Neural progenitor cell (in vitro differentiated cells): ENCODE measurements at places on chromosomes 11 and 22. TPM values are rescaled to one million over a fixed set of nuclear protein-coding genes. Genes with fewer than 3 reads are reported as not detected.

Gene EHF
- total RNA-seq = 0.12 TPM in 1 of 2 replicates, not detected in the other

Gene C11orf91
- not detected in 2 replicates for total RNA-seq

Gene SMIM35
- not detected in 2 replicates for total RNA-seq

Gene KIF18A
- total RNA-seq = 59.8 and 84.5 TPM in 2 replicates

Gene PARVG
- 0.15 TPM in 1 of 2 replicates, not detected in the other for total RNA-seq

Gene P4HA3
- not detected in 2 replicates for total RNA-seq

Gene MRPL16
- total RNA-seq = 42.3 and 49.8 TPM in 2 replicates

Gene NAP1L4
- 108 and 191 TPM in 2 replicates for total RNA-seq

Gene SC5D
- 43.3 and 80.7 TPM in 2 replicates for total RNA-seq

Gene NRIP3
- total RNA-seq = 38.1 and 42.7 TPM in 2 replicates

DNA sequence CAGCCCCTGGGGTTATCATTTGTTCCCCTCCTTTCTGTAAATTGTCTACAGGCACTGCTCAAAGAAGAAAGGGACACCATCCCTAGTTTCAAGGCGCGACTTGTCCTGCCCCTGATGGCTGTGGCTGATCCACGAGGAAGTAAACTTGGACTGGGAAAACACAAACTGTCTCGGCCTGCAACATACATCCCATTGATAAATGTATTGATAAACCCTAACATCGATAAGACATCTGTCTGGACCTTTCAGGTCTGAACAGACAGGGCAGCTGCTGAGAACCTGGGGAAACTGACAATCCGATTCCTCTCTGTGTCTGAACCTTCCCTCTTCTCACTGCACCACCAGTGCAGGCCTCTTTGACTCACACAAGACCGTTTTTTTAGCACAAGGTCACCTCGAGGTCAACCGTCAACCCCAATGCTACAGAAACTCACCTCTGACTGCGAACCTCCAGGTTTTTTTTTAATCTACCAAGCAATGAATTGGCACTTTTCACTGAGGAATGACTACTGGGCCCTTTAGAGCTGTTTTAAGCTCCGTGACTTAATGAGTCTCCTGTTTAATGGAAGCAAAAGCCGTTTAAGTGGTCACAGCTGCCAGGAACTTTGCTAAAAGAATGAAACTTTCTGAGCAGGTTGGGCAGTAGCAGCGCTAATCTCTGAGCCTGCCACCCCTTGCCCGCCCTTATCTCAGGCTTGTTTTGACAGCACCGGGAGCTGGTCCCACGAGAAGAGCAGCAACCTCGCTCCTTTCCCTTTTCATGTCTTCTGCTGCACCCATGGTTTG is 203.8 kb upstream of the TMEM45B start:
- peak; percentile 47 for DNase-seq

GRCh38 chr22:27896245-27896644 is 22.8 kb downstream of the PITPNB start:
- DNase-seq = no peak

- DNase-seq = no peak
Measured at GRCh38 chr22:17838180-17838865, 64.1 kb upstream of the BID start.

GRCh38 chr22:45688600-45689080 is 17.0 kb downstream of the ATXN10 start:
- no peak for DNase-seq

DNA sequence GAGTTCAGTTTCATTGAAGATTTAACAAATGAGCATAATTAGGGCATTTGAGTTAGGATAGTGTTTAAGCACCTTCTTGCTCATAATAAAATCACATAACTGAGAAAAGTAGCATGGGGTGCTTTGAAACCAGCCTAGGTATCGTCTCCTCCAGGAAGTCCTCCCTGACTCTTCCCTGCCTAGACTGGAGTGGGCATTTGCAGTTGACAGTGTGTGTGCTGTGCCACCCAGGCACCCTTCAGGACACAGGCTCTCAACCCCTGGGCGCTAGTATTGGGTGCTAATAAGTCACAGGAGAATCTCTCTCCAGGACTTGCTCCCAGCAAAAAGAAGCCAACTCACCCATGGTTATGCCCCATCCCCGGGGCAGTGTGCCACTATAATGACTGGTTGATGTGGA is 584.1 kb downstream of the INSC start:
- DNase-seq = no peak

GRCh38 chr11:130651066-130651855 is 202.8 kb downstream of the ADAMTS15 start:
- DNase-seq = peak; percentile 43

GRCh38 chr22:32564170-32565001 is 89.8 kb downstream of the FBXO7 start:
- DNase-seq = no peak

- DNase-seq = no peak
Measured at GRCh38 chr11:130882138-130882551, 34.1 kb downstream of the SNX19 start.

DNA sequence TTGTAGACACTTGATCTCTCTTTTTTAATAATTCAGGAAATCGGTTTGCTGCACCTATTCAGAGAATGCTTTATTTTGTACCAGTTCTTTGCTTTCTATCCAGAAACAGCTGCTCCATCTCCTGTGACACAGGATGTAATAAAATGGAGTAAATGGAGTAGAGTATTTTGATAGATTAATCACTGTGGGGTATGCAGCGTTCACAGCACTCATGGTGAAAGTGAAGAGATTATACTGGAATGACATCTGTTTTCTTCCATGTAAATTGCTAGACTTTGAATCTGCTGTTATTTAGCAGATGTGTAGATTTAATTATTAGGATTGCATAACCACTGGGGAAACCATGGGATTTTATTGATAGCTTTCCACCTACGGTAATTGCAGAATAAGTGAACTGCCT is 227.3 kb upstream of the ARHGAP42 start:
- DNase-seq = no peak

GRCh38 chr22:31776231-31776630 is 22.4 kb downstream of the DEPDC5 start:
- no peak for DNase-seq

DNA sequence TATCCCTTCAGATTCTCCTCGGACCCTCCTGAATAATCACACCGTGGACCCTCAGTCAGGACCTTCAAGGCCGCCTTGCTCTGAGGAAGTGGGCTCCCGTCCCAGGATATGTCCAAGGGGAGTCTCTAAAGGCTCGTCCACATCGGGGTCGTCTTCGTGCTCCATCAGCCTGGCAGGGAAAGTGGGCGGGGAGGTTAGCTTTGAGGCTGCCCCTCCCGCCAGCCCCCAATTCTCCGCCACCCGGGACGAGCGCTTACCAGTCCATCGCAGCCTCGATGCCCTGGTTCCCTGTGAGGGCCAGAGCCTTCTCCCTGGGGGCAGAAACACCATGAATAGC is 472 bp downstream of the UBXN1 start:
- DNase-seq = peak; percentile 25

DNA sequence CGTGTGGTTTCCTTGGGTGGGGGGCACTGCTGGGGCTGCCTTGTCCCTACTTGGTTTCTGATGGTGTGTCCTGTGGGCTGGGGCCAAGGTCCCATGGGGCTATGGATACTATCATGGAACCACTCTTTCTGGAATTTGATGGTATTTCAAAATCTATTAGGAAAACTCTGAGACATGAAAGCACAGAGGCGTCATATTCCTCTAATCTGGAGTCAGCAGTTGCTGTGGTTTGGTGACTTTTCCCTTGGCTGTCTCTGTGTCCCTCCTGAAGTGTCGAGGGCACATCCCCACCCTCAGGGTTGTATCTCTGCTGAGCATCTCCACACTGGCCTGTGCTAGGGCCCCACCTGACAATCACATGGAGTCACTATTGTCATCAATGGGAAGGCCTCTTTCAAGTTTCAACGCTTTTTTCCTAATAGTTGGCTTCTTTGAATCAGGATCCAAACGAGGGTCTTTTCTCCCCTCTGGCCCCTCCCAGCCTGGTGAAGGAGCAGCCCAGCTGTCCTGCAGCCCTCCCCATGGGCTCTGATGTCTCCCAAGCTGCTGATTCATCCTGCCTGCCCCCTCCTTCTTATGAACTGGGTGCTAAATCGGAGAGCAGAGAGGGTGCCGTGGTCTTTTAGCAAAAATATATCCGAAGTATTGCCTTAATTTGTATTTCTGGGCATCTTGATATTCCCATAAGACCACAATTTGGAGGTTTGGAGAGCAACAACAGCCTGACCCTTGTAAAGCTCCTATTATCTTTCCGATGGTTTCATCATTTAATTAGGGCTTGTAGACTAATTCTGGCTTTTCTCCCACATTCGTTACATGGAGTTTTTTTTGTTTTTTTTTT is 38.5 kb downstream of the MED15 start:
- DNase-seq = no peak

GRCh38 chr11:23205156-23205871 is 345.0 kb upstream of the CCDC179 start:
- DNase-seq = no peak

- no peak for DNase-seq
Measured at GRCh38 chr11:118304568-118305248, at the start of gene CD3E. Gene CD3E, plus strand, starts transcription at chr11:118304730. Its CDS starts 223 bp downstream, at chr11:118304953.

GRCh38 chr11:85751724-85752123 is 59.2 kb downstream of the SYTL2 start:
- DNase-seq = no peak

DNA sequence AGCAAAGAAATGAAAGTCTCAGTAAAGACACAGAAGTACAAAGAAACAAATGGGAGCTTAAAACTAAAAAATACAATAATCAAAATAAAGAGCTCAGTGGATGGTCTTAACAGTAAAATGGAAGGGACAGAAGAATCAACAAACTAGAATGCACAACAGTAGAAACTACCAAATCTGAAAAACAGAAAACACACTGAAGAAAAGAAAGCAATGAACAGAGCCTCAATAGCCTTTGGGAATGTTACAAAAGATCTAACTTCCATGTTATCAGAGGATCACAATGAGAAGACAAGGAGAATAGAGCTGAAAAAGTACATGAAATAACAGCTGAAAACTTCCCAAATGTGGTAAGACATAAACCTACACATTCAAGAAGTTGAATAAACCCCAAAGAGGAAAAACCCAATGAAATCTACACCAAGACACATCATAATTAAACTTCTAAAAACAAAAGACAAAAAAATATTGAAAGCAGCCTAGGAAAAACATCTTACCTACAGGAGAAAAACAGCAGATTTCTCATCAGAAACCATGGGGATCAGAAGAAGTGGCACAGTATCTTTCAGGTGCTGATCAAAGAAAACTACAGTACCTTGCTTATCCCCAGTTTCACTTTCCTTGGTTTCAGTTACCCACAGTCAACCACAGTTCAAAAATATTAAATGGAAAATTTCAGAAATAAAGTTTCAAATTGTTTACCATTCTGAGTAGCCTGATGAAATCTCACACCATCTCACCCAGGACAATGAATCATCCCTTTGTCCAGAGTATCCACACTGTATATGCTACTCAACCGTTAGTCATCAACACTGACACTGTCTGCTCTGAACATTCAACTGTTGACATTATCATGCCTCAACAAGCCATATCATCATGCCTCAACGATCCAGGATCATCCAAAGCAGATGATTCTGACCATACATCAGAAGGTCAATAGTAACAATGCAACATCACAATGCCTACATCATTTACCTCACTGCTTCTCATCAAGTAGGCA is 22.2 kb downstream of the RRAS2 start:
- DNase-seq = no peak

- DNase-seq = no peak
Measured at GRCh38 chr11:111796696-111797095, 30.5 kb upstream of the PPP2R1B start.

GRCh38 chr22:26428515-26429457 is at the start of gene ASPHD2:
Gene ASPHD2, plus strand, starts transcription at chr22:26429260. Its CDS starts 4,356 bp downstream, at chr22:26433616.
- peak; percentile 93 for DNase-seq

- DNase-seq = no peak
Measured at GRCh38 chr22:25077964-25078363, 121.7 kb upstream of the CRYBB3 start.

- DNase-seq = no peak
Measured at GRCh38 chr11:119572481-119573424, 149.8 kb upstream of the THY1 start.

DNA sequence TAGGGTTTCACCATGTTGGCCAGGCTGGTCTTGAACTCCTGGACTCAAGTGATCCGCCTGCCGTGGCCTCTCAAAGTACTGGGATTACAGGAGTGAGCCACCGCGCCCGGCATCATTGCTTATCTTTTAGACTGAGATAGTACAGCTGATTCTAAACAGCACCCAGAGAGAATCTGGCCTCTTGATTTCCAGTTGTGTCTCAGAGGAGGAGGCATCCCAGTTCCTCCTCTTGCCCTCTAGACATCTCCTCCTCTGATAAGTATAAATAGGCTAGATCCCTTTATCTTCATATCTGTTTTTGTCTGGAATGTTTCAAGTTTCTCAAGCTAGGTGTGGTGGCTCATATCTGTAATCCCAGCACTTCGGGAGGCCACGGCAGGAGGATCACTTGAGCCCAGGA is 7.0 kb downstream of the MARK2 start:
- no peak for DNase-seq

DNA sequence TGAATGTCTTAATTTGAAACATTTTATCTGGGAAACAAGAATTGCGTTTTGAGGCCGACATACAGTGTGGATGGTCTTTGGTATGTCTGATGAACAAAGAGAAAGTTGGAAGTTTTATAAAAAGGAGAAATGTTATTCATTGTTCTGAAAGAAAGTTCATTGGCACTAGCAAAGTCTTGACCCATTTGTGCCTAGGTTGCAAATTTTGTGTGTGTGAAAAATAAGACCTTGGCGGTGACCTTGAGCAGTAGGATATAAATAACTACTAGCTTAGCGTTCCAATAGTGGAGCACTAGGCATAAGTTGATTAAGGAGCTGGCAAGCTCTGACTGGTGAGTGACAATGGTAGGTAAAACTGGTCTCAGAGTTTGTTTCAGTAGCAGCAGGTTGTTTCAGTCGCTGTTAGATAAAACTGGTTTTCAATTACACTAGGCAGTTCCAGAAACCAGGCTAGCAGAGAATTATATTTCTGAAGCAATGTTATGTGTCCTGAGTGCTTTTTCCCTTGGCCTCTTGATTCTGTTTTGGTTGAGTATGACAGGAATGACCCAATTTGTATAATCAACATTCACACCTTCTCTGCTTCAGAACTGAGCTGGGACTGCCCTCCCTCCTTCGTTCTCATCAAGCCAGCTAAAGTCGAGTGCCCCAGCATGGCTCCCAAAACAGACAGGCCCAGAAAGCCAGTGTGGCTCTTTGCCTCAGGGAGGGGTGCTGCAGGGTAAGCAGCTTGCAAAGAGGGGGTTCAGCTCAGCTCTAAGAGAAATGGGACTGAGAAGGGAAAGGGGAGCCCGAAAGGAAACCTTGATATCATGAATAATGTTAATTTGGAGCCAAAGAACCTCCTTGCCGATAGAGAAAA is 85.7 kb downstream of the NTM start:
- no peak for DNase-seq

DNA sequence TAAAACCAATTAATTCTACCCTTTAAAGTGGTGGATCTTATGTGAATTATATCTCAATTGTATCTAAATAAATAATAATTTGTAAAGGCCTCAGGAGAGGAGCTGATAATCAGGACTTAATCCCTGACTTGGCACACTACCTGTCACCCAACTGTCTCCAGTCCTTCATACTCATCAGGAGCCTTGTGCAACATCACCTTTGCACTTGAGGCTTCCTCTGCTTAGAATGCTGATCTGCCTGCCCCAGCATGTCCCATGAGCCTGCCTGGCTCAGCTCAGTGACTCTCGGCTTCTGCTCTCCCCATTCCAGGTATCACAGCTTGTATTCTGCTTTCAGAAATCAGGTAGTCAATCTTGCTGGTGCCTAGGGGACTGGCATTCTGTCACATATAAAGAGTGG is 43.9 kb upstream of the PRODH start:
- DNase-seq = no peak

- no peak for DNase-seq
Measured at GRCh38 chr11:67010296-67010905, 12.5 kb upstream of the SYT12 start.

GRCh38 chr22:43983808-43984207 is 28.6 kb downstream of the SAMM50 start:
- DNase-seq = no peak
